Lung (tissue), 17 donors: ENCODE measurements at places on chromosomes 6 and 20. TPM values are rescaled to one million over a fixed set of nuclear protein-coding genes. Genes with fewer than 3 reads are reported as not detected.

The WFDC5 gene
- not detected for total RNA-seq

The ABCF1 gene
- total RNA-seq: 55.4 TPM

The CRYBG1 gene
- 28.0 TPM for total RNA-seq

- DNase-seq: no peak
- no peak overlapping the region for H3K4me3 ChIP-seq
- H3K36me3 ChIP-seq: no peaks in the 10 kb centered on the region
- H3K27ac ChIP-seq: no peak overlapping the region
- no peaks in the 10 kb centered on the region for H3K4me1 ChIP-seq
Observed at GRCh38 chr6:25927756-25928216, 2.7 kb downstream of the SLC17A2 start.

DNA sequence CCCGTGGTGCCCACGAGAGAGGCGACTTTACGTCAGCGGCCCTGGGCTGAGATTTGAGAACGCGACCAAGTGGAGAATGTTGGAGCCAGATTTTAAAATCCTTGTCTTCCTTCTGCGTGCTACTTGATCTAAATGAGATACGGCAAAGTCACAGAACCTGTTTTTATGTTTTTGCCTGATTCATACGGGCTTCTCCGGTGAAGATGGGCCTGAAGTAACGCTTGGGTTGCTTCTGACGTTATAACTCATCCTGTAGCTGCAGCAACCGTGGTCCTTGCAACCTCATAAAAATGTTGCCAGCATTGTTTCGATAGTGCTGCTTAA is 462 bp upstream of the SLC35B3 start:
- H3K27ac ChIP-seq: peak overlapping the region; percentile 64
- peak overlapping the region; percentile 81 for H3K4me3 ChIP-seq
- no peaks in the 10 kb centered on the region for H3K27me3 ChIP-seq
- H3K36me3 ChIP-seq: no peaks in the 10 kb centered on the region

- no peak overlapping the region for H3K4me3 ChIP-seq
- no peaks in the 10 kb centered on the region for H3K36me3 ChIP-seq
- no peaks in the 10 kb centered on the region for H3K4me1 ChIP-seq
- DNase-seq: no peak
- H3K27ac ChIP-seq: no peak overlapping the region
Observed at GRCh38 chr6:81849248-81849647, 96.8 kb upstream of the TENT5A start.

DNA sequence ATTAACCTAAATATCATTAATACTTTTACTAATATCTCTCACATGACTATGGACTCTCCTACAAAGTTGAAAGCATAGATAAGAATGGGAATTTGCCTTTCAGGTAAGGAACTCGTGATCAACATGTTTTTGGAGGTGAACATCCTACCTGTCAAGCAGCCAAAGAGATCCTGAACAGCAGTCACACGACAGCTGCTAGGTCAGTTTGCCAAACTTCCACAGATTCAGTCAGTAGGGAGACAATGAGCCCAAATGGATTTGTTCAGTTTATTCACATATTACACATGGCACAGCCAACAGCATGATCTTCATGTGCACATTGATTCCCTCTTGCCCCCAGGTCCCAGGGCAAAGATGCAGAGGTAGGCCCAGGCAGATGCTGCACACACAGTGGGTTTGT is 86.1 kb upstream of the LOC128125822 start:
- DNase-seq: no peak
- H3K27ac ChIP-seq: no peak overlapping the region
- H3K4me1 ChIP-seq: no peaks in the 10 kb centered on the region
- no peaks in the 10 kb centered on the region for H3K27me3 ChIP-seq
- H3K4me3 ChIP-seq: no peak overlapping the region
- H3K36me3 ChIP-seq: no peaks in the 10 kb centered on the region

DNA sequence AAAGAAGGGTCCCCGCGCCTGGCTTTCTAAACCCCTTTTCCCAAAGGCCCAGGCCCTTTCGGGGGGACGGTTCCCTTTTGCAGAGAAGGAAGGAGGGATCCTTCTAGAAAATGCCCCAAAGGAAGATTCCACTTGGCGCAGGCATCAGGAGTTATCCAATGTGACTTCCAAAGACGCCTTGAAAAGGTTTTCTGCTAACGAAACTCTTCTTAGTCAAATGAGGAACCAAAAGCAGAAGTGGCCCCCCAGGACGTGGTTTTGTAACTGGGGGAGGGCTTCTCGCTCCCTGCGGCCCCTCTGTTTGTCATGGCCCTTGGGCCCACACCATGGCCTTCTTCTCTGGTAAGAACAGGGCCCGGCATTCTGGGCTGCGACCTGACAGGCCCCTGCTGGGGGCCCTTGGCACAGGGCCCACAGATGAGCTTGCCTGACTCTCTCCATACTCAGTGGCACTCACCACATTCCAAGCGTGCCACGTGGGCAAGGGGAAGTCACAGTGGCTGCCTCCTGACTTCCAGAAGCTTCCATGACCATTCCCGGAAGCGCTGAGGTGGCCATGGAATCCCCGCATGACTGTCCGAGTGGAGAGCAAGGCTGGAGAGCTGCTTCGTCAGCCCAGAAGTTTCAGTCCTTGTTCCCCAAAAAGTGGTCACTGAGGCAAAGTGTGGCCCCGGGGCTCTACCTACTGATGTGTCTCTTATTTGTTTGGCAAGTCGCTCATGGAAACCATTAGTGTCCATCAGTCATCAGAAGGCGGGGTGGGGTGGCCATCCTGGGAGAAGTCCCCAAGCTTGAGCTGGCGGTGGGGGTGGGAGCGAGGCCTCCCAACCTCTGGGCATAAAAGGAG is 834 bp upstream of the CTSZ start:
- H3K36me3 ChIP-seq: peaks cover 6% of the 10 kb centered on the region
- H3K4me3 ChIP-seq: no peak overlapping the region
- peaks cover 14% of the 10 kb centered on the region for H3K4me1 ChIP-seq
- H3K27me3 ChIP-seq: no peaks in the 10 kb centered on the region
- DNase-seq: no peak
- H3K27ac ChIP-seq: peak overlapping the region; percentile 86

- H3K36me3 ChIP-seq: no peaks in the 10 kb centered on the region
- DNase-seq: no peak
- no peaks in the 10 kb centered on the region for H3K27me3 ChIP-seq
- no peak overlapping the region for H3K27ac ChIP-seq
Observed at GRCh38 chr6:56076033-56076432, 171.3 kb downstream of the COL21A1 start.

GRCh38 chr6:167758309-167759023 is 68.2 kb upstream of the AFDN start:
- H3K27ac ChIP-seq: no peak overlapping the region
- DNase-seq: no peak
- no peak overlapping the region for H3K4me3 ChIP-seq
- no peaks in the 10 kb centered on the region for H3K36me3 ChIP-seq
- no peaks in the 10 kb centered on the region for H3K27me3 ChIP-seq

DNA sequence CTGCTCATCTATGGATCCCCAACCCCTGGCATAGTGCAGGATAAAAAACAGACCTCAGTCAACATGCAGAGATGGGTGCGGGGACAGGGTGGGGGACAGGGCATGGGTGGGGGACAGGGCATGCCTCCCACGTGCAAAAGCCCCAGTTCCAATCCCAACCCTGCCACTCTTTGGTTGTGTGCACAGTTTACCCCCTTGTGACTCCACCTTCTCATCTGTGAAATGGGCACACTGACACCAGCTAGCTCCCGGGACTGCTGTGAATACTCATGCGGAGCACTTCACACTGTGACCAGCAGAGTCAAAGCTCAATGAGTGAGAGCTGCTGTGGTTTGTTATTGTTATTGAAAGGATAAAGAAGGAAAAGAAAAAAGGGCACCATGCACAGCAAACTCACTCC is 69.3 kb downstream of the NFATC2 start:
- DNase-seq: no peak
- H3K36me3 ChIP-seq: no peaks in the 10 kb centered on the region
- no peaks in the 10 kb centered on the region for H3K27me3 ChIP-seq
- H3K27ac ChIP-seq: no peak overlapping the region

GRCh38 chr6:150894935-150895552 is 29.5 kb downstream of the MTHFD1L start:
- H3K4me1 ChIP-seq: peaks cover 5% of the 10 kb centered on the region
- H3K4me3 ChIP-seq: no peak overlapping the region
- DNase-seq: peak; percentile 76
- no peak overlapping the region for H3K27ac ChIP-seq
- H3K27me3 ChIP-seq: no peaks in the 10 kb centered on the region
- H3K36me3 ChIP-seq: no peaks in the 10 kb centered on the region
